ENCODE measurements at places on chromosomes 1 and 21.

- no peaks in the 10 kb centered on the region for H3K27me3 ChIP-seq
- DNase-seq = no peak
- H3K4me3 ChIP-seq = no peak overlapping the region
- no peaks in the 10 kb centered on the region for H3K4me1 ChIP-seq
- no peaks in the 10 kb centered on the region for H3K36me3 ChIP-seq
- no peak overlapping the region for H3K27ac ChIP-seq
These were observed 969.9 kb downstream of the TTLL7 start for GRCh38 chr1:83029050-83029449.

- H3K4me1 ChIP-seq = no peaks in the 10 kb centered on the region
- H3K27me3 ChIP-seq = no peaks in the 10 kb centered on the region
- no peaks in the 10 kb centered on the region for H3K36me3 ChIP-seq
- DNase-seq = no peak
These were observed 88.5 kb upstream of the ACTRT2 start for GRCh38 chr1:2932671-2933350.

- no peak overlapping the region for H3K27ac ChIP-seq
- H3K27me3 ChIP-seq = no peaks in the 10 kb centered on the region
- no peaks in the 10 kb centered on the region for H3K36me3 ChIP-seq
- DNase-seq = no peak
These were observed 56.6 kb downstream of the PRKCZ start for GRCh38 chr1:2106659-2107405.

GRCh38 chr1:48552903-48553606 lies 81.1 kb upstream of the SPATA6 start:
- no peak overlapping the region for H3K27ac ChIP-seq
- H3K36me3 ChIP-seq = no peaks in the 10 kb centered on the region
- no peaks in the 10 kb centered on the region for H3K4me1 ChIP-seq
- H3K27me3 ChIP-seq = no peaks in the 10 kb centered on the region
- H3K4me3 ChIP-seq = no peak overlapping the region

- H3K27ac ChIP-seq = no peak overlapping the region
- H3K4me3 ChIP-seq = no peak overlapping the region
- no peak for DNase-seq
- H3K27me3 ChIP-seq = peaks cover 2% of the 10 kb centered on the region
- no peaks in the 10 kb centered on the region for H3K36me3 ChIP-seq
These were observed 12.9 kb downstream of the MYOG start for GRCh38 chr1:203072911-203073310.

DNA sequence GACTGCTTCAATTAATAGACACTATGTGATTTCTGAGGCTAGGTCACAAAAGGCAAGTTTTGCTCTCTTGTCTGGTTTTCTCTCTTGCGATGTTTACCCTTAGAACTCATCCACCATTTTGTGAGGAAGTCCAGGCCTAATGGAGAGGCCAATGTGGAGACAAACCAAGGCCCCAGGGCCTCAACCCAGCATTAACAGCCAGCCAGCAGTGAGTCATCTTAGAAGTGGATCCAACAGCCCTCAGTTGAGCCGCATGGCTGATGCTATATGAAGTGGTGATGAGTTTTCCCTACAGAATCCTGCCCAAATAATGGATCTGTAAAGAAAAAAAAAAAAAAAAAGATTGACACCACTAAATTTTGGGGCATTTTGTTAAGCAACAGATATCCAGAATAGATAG lies 95.1 kb downstream of the DNTTIP2 start:
- no peak for DNase-seq
- H3K4me1 ChIP-seq = no peaks in the 10 kb centered on the region
- H3K36me3 ChIP-seq = no peaks in the 10 kb centered on the region
- H3K4me3 ChIP-seq = no peak overlapping the region

- no peak overlapping the region for H3K4me3 ChIP-seq
- H3K36me3 ChIP-seq = no peaks in the 10 kb centered on the region
- no peak overlapping the region for H3K27ac ChIP-seq
- no peaks in the 10 kb centered on the region for H3K27me3 ChIP-seq
- no peaks in the 10 kb centered on the region for H3K4me1 ChIP-seq
- DNase-seq = peak; percentile 51
These were observed 237.1 kb downstream of the HHIPL2 start for GRCh38 chr1:222310836-222311235.

DNA sequence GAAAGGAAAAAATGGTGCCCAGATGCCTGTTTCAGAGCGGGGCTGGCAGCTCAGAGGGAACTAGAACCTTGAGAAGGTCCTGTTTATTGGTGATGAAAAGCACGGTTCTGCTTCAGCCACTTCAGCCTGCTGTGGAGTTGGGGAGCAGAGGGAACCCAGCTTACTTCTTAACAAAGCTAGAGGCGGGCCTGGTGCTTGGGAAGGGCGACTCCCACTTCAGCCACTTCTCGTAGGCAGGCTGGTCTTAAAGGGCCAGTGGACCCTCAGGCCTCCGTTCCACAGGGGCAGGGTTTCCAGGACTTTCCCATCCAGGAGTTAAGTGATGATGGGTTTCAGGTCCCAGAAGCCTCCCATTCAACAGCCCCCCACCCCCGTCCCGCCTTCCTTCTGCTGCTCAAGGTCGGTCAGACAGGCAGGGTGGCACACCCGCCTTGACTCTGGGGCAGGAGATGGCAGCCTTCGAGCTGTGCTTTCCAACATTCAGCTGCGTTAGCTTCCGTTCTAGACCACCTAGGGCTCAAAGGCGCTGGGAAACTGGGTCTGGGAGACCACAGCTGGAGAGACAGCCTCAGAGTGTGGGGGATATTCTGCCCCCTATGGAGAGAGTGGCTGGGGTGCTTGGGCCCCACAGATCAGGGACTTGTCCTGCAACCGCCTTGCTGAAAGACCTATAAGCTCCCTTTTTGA lies 3.4 kb downstream of the RUNX3 start:
- peaks cover 59% of the 10 kb centered on the region for H3K36me3 ChIP-seq
- peak overlapping the region; percentile 94 for H3K4me3 ChIP-seq

DNA sequence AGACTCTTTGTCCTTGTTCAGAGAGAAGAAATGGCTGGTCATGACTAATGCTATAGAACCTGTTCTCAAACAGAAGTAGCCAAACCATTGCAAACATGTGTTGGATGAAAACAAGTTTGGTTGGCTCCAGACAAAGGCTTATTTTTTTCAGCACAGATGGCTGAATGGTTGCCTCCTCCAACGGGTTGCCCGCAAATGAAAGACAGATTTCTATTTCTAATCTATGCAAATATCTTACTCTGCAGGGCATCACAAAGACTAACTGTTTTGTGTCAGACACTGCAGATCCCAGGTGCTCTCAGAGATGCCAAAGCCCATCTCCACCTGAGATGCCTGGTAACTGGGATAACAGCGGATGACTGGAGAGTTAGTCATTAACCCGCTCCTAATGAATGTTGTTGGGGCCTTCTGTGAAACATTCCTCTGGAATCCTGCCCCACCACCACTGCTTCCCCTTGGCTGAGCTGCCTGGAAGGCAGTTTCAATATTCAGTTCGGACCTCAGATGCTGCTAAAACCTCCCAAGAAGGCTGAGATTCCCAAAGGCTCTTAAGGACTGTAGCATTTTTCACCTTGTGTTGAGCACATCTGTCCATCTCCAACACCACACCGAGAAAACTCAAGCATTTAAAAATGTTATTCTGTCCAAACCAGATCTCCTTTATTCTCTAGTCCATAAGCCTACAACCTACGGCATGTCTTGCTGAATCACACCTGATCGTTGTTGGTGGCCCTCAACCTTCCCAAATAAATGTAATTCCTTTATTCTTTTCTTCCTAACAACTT lies 104.4 kb downstream of the PTPN14 start:
- no peaks in the 10 kb centered on the region for H3K36me3 ChIP-seq
- H3K4me3 ChIP-seq = no peak overlapping the region
- H3K4me1 ChIP-seq = no peaks in the 10 kb centered on the region

- DNase-seq = no peak
- no peaks in the 10 kb centered on the region for H3K4me1 ChIP-seq
- no peaks in the 10 kb centered on the region for H3K27me3 ChIP-seq
- H3K27ac ChIP-seq = no peak overlapping the region
- H3K4me3 ChIP-seq = no peak overlapping the region
These were observed 24.3 kb upstream of the GRHL3 start for GRCh38 chr1:24294716-24295371.

DNA sequence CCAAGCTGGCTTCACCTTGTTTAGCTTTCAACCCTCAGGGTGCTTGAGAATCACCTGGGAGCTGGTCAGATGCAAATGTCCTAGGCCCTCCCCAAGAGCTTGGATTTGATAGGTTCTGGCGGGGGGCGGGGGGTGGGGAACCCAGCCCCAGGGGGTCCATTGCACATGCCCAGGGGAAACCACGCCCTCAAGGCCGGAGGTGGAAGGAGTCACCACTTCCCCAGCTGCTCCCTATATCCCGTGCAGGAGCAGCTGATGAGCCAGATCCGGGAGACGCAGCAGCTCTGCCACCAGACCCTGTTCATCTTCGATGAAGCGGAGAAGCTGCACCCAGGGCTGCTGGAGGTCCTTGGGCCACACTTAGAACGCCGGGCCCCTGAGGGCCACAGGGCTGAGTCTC lies 5.8 kb downstream of the TOR3A start:
- H3K27me3 ChIP-seq = no peaks in the 10 kb centered on the region
- no peak for DNase-seq
- no peak overlapping the region for H3K27ac ChIP-seq
- H3K36me3 ChIP-seq = peaks cover 27% of the 10 kb centered on the region

DNA sequence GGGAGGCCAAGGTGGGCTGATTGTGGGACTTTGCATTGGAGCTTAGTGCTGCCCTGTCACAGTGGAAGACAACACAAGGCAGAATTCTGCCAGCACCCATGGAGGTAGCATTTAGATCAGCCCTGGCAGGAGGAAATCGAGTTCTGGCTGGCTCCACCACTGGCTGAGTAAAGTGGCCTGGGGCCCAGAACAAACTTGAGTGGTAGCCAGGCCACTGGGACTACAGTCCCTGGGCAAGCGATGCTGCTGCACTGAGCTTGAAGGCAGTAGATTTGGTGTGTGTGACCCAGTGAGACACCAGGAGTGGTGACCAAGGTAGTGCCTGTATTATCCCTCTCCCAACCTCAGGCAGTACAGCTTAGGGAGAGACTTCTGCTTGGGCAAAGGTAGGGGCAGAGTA lies 22.5 kb upstream of the UHMK1 start:
- no peak overlapping the region for H3K27ac ChIP-seq
- H3K27me3 ChIP-seq = no peaks in the 10 kb centered on the region
- no peak for DNase-seq
- H3K36me3 ChIP-seq = no peaks in the 10 kb centered on the region

DNA sequence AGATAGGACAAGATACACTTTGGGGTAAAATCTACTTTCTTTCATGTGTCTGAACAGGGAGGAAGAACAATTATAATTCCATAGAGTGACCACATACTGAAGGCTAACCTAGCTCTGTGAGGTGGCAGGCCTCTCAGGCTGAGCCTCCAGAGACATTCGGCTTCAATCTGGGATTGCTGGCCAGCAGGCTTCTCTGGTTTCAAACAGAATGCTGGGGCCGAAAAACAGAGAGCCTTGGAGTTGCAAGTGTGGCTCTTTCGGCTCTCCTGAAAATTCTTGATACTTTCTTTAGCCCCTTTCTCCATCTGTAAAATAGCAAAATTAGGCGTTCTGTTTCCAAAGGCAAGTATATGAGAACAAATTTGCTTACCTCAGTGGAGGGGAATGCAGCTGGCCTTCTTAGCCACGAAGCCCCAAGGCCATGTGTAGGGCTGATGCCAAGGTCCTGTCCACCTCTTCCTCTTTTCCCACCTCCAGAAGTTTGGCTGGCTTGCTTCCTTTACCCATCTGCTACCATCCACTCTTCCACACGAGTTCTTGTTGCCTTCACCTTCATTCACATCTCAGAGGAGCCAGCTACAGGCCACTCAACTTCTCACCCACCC lies 30.0 kb upstream of the UBE2U start:
- no peaks in the 10 kb centered on the region for H3K36me3 ChIP-seq
- H3K27me3 ChIP-seq = no peaks in the 10 kb centered on the region
- DNase-seq = no peak
- H3K4me1 ChIP-seq = no peaks in the 10 kb centered on the region
- no peak overlapping the region for H3K4me3 ChIP-seq

- no peak for DNase-seq
- H3K27me3 ChIP-seq = no peaks in the 10 kb centered on the region
- no peak overlapping the region for H3K27ac ChIP-seq
- H3K4me1 ChIP-seq = no peaks in the 10 kb centered on the region
- no peaks in the 10 kb centered on the region for H3K36me3 ChIP-seq
These were observed 363.0 kb downstream of the ZP4 start for GRCh38 chr1:237527761-237528160.

GRCh38 chr1:160419838-160420169 lies 19.4 kb downstream of the VANGL2 start:
- no peaks in the 10 kb centered on the region for H3K27me3 ChIP-seq
- no peak overlapping the region for H3K27ac ChIP-seq
- no peaks in the 10 kb centered on the region for H3K36me3 ChIP-seq
- DNase-seq = no peak
- no peaks in the 10 kb centered on the region for H3K4me1 ChIP-seq
- no peak overlapping the region for H3K4me3 ChIP-seq

GRCh38 chr1:239244084-239244483 lies 142.3 kb upstream of the CHRM3 start:
- no peaks in the 10 kb centered on the region for H3K4me1 ChIP-seq
- no peak overlapping the region for H3K4me3 ChIP-seq
- no peaks in the 10 kb centered on the region for H3K27me3 ChIP-seq
- H3K36me3 ChIP-seq = no peaks in the 10 kb centered on the region
- no peak for DNase-seq
- H3K27ac ChIP-seq = no peak overlapping the region

GRCh38 chr1:199646761-199647160 lies 380.7 kb upstream of the NR5A2 start:
- H3K36me3 ChIP-seq = no peaks in the 10 kb centered on the region
- H3K4me3 ChIP-seq = no peak overlapping the region
- no peak for DNase-seq
- H3K27me3 ChIP-seq = no peaks in the 10 kb centered on the region
- no peak overlapping the region for H3K27ac ChIP-seq
- H3K4me1 ChIP-seq = no peaks in the 10 kb centered on the region

- no peak for DNase-seq
- H3K27ac ChIP-seq = no peak overlapping the region
- no peaks in the 10 kb centered on the region for H3K36me3 ChIP-seq
These were observed 3.6 kb downstream of the KRTAP21-3 start for GRCh38 chr21:30714946-30715345.

DNA sequence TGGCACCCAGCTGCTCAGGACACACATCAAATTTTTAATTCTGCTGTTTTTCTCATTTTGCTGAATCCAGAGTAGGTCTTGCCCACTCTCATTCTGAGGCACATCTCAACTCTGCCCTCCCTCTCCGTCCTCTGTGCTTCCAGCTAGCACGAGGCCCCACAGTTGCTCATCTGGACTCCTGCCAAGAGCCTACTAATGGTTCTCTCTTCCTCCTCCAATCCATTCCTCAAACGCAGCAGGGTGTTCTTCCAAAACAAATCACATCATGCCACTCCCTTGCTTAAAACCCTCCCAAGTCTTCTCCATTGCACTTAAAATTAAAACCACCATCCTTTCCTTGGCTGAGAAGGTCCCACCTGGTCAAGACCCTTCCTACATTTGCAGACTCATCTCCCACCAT lies 49.8 kb upstream of the SCAF4 start:
- no peaks in the 10 kb centered on the region for H3K4me1 ChIP-seq
- H3K27me3 ChIP-seq = no peaks in the 10 kb centered on the region
- H3K27ac ChIP-seq = no peak overlapping the region
- H3K36me3 ChIP-seq = no peaks in the 10 kb centered on the region
- H3K4me3 ChIP-seq = no peak overlapping the region

- H3K4me1 ChIP-seq = no peaks in the 10 kb centered on the region
- no peak overlapping the region for H3K27ac ChIP-seq
- H3K4me3 ChIP-seq = no peak overlapping the region
- DNase-seq = no peak
These were observed 8.1 kb downstream of the CYP4X1 start for GRCh38 chr1:47031585-47031984.
